ENCODE measurements at places on chromosomes 2 and 18.

DNA sequence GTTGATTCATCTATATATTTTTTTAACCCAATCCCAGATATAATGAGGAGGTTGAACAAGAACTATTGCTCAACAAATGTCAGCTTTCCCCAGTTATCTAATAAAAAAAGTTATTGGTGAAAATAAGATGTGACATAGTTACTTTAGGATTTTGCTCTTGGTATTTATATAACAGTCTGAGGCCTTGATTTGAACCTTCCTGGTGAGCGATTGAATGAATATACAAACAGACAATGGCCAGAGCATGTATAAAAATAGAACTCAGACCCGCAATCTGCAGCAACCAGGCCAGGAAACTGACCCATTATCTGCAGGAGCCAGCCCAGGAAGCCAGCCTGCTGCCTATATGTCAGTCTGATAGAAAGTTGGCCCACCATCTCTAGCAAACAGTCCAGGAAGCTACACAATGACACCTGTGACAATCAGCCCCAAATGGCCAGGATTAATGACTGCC is 81.6 kb downstream of the HS6ST1 start:
- no peak for DNase-seq

DNA sequence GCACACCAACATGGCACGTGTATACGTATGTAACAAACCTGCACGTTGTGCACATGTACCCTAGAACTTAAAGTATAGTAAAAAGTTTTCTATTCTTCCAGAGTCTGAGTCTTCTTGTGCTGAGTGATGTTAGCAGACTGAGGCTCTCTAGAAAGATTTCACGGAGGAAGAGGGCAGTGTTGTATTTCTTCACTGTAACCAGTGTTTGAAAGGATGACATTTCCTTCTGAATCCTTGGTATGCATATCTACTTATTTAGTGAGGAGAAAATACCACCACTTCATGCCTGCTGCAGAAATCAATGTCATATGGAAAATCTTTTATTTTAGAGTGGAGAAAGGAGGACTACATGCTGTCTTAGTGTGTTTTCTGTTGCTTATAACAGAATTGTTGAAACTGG is 357.1 kb downstream of the CCDC85A start:
- DNase-seq = no peak

DNA sequence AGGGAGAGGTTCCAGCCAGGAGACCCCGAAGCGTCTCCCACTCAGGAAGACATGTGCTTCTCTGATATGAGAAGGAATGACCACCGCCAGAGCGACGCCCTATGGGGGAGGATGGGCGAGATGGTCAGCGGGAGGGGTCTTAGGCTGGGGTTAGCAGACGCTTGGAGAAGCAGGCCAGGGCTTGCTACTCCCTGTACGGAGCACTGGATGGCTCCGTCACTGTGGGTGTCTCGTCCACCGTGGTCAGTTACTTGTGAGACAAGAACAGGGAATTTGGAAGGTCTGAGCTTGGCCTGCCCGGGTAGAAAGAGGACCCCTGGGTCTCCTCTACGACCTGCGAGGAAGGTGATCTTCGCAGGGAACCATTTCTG is 39.8 kb downstream of the TMEM18 start:
- no peak for DNase-seq

DNA sequence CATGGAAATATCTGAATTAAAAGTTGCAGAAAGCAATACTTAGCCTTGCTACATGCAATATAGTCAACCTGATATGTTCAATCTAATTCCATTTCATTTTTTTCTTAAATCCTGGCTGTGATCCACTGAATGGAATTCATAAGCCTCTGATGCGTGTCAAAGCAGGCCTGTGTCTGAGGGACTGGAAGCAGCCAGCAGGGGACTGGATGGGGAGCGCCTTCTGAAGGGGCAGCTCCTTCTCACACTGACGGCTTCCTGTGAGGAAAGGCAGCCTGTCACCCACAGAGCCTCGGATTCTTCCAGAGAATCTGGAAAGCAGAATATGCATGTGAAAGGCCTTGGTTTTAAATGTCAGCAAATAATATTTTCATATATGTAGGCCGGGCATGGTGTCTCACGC is 73.5 kb downstream of the KCNF1 start:
- no peak for DNase-seq

DNA sequence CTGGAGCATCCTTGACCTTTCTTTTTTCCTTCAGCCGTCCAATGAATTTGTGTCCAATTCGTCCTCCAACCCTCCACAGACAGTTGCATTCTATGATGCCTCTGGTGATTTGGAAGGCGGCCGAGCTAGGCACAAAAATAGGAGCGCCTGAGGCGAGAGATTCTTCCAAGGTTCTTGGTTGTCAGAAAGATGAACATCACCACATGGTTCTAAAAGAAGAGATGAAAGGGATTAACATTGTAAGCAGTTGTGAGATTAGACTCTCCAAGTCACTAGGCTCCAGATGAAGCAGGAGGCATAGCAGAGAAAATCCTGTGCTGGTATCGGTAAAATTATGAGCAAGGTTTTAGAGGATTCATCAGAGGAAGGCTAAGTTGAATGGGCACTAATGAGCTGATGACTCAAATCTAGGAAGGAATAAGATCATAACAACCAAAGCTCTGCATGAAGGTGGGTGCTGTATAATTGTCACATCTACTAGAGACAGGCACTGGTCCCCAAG is 75.4 kb upstream of the MAP4K3 start:
- no peak for DNase-seq

Data from activated CD4-positive, alpha-beta T cell treated with anti-CD3 and anti-CD28 coated beads, Interleukin-2, amount 50 U/mL, for 4 hours (primary cell).